Stimulated activated CD4-positive, alpha-beta T cell treated with anti-CD3 and anti-CD28 coated beads, Interleukin-12 subunit alpha, Interleukin-12 subunit beta, amount 100 ng/mL, for 24 hours (primary cell): ENCODE measurements at places on chromosomes 13 and 19.

- no peak for DNase-seq
These were observed 329.8 kb upstream of the MIR17HG start for GRCh38 chr13:91017669-91018053.

DNA sequence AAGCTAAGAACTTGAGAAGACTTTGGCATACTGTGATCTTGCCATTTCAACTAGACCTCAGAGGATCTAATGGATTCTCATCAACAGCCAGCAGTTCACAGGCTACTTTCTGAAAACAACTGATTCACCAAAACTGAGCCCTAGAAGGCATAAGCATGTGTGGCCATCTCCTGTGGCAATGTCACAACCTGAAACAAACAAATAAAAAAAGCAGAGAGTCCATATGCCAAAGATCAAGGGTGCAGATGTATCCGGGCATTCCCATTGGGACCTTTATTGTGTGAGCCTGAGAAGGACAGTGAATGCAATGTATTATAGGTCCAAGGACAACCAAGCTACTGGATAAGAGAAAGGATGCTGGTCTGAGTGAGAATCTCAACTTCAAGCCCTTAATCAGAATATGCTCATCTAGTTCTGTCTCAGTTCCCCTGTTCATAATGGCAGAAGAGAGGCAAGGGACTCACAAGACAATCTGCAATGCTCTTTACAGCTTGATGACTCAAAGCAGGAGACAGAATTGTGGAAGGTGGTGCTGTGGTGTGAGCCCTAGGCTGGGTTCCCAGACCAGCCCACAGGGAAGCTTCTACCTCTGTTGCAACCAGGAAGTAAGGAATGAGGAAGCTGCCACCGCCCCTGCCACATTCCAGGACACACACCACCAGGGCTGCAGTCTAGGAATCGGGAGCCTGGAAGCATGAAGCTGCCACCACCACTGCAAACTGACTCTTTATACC is 133.7 kb downstream of the RAP2A start:
- DNase-seq = no peak

DNA sequence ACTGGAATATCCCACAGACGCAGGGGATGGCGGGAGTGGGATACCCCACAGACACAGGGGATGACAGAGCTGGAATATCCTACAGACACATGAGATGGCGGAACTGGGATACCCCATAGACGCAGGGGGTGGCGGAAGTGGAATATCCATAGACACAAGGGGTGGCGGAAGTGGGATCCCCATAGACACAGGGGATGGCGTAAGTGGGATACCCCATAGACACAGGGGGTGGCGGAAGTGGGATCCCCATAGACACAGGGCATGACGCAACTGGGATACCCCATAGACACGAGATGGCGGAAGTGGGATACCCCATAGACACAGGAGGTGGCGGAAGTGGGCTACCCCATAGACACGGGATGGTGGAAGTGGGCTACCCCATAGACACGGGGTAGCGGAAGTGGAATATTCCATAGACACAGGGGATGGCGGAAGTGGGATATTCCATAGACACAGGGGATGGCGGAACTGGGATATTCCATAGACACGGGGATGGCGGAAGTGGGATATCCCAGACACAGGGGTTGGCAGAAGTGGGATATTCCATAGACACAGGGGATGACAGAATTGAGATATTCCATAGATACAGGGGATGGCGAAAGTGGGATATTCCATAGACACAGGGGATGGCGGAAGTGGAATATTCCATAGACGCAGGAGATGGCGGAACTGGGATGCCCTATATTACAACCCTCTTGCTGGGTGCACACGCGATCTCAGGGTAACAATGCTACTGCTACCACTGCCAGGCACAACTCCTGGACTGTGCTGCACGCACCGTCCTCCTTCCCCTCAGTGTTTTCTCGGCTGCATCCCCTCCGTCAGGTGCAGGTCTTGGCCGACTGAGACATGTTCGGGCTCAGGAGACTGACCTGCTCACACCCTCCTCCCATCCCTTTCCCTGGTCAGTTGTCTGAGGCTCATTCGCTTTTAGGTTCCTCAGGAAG is 28.1 kb downstream of the ZNF787 start:
- no peak for DNase-seq

DNA sequence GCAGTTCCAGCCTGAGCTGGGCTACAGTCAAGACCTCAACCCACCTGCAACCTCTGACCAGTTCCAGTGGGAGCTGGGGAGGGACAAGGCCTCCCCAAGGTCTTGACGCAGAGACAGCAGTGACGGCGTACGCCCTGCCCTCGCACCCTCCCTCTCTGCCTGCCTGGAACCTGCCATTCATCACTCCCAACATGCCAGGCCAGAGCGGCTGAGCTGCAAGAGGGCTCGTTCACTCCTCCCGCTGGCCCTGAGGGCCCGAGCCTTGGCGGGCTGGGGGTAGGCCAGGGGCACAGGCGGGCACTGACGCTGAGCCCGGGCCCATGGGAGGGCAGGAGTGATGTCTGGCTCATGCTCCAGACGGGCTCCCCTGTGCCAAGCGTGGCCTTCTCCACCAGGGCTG is 8.2 kb downstream of the NDUFA11 start:
- DNase-seq = no peak

- no peak for DNase-seq
These were observed 61.3 kb downstream of the OLFM4 start for GRCh38 chr13:53089951-53090350.

GRCh38 chr13:111474136-111475002 is 153.9 kb downstream of the TEX29 start:
- no peak for DNase-seq

GRCh38 chr19:46460981-46461380 is 10.4 kb downstream of the PNMA8A start:
- DNase-seq = no peak

- DNase-seq = no peak
These were observed 36.3 kb downstream of the ITGBL1 start for GRCh38 chr13:101488734-101489133.

DNA sequence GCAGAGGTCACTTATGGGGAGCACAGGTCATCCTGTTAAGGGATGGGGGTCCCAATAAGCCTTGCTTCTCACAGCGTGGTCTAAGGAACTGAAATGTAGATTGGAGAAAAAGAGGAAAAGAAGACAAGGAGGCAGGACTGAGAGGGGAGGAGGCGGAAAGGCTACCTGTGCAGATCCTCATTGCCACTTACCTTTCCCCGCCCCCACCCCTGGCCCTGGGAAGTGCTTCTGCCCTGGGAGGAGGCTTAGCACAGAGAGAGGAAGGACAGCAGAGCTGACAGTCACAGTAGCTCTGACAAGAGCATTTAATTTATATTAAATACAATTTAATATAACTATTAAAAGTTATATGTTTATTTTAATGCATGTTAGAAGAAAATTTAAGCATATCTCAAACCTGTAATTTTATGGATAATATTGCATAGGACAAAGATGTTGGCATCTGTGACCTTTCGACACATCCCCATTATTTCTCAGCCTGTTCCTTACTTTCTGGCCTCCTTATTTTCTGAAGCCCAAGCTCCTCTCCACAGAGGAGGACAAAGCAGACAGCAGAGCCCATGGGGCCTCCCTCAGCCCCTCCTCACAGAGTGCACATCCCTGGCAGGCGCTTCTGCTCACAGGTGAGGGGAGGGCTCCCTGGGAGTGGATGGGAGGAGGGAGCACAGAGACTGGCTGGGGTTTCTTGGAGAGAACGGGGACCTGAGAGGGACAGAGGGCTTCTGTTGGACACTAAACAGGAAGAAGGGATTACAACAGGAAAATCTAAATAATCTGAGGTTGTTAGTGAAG is 23.4 kb downstream of the CEACAM21 start:
- no peak for DNase-seq

DNA sequence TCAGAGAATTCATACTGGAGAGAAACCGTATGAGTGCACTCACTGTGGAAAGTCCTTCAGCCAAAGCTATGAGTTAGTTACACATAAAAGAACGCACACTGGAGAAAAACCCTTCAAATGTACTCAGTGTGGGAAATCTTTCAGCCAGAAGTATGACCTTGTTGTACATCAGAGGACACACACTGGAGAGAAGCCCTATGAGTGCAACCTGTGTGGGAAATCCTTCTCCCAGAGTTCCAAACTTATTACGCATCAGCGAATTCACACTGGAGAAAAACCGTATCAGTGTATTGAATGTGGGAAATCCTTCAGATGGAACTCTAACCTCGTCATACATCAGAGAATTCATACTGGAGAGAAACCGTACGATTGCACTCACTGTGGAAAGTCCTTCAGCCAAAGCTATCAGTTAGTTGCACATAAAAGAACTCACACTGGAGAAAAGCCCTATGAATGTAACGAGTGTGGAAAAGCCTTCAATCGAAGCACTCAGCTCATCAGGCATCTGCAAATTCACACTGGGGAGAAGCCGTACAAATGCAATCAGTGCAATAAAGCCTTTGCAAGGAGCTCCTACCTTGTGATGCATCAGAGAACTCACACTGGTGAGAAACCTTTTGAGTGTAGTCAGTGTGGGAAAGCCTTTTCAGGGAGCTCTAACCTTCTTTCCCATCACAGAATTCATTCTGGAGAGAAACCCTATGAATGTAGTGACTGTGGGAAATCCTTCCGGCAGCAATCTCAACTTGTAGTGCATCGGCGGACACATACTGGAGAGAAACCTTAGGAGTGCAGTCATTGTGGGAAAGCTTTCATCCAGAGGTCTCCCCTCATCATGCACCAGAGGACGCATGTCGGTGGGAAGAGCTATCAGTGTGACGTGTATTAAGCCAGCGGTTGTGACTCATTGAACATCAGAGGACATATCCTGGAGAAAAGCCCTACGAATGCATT is 16.5 kb upstream of the ZNF8 start:
- DNase-seq = no peak

DNA sequence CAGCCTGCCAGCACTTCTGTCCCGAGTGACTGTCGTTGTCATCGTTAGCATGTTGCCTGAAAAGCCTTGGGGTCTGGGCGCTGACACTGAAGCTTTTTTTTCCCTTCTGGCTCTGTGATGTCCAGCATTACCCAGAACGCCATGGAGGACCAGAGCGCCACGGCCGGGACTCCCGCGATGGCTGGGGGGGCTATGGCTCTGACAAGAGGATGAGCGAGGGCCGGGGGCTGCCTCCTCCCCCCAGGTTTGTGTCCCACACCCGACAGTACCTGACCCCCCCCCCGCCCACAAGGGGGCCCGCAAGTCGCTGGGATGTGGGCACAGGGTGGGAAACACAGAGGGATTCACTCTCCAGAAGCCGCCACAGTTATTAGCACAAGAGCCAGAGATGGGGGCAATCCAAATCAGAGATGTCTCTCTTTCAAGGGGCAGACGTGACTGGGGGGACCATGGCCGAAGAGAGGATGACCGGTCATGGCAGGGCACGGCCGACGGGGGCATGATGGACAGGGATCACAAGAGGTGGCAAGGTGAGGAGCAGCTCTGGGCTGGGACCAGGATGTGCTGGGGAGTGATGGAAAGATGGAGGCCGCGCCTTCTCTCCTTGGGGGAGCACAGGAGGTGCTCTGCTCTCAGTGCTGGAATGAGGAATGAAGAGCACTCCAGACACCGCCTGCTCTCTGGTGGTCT is 13.2 kb downstream of the MICOS13 start:
- no peak for DNase-seq

- DNase-seq = no peak
These were observed 199.9 kb downstream of the DIAPH3 start for GRCh38 chr13:59963827-59964226.

GRCh38 chr13:34419025-34419424 is 523.0 kb upstream of the NBEA start:
- no peak for DNase-seq

DNA sequence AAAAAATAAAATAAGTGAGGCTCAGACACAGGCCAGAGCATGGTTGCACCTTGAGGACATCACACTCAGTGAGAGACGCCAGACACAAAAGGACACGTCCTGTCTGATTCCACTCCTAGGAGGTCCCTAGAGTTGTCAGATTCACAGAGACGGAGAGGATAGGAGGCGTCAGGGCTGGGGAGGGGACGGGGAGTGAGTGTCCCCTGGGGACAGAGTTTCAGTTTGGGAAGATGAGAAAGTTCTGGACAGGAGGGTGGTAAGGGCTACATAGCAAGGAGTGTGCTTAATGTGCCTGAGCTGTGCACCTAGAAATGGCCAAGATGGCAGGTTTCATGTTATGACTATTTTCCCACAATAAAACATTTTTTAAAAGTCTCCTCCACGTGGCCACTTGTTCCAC is 2.2 kb upstream of the GRIN3B start:
- DNase-seq = no peak

- no peak for DNase-seq
These were observed 230.7 kb downstream of the RFC3 start for GRCh38 chr13:34048652-34049051.

DNA sequence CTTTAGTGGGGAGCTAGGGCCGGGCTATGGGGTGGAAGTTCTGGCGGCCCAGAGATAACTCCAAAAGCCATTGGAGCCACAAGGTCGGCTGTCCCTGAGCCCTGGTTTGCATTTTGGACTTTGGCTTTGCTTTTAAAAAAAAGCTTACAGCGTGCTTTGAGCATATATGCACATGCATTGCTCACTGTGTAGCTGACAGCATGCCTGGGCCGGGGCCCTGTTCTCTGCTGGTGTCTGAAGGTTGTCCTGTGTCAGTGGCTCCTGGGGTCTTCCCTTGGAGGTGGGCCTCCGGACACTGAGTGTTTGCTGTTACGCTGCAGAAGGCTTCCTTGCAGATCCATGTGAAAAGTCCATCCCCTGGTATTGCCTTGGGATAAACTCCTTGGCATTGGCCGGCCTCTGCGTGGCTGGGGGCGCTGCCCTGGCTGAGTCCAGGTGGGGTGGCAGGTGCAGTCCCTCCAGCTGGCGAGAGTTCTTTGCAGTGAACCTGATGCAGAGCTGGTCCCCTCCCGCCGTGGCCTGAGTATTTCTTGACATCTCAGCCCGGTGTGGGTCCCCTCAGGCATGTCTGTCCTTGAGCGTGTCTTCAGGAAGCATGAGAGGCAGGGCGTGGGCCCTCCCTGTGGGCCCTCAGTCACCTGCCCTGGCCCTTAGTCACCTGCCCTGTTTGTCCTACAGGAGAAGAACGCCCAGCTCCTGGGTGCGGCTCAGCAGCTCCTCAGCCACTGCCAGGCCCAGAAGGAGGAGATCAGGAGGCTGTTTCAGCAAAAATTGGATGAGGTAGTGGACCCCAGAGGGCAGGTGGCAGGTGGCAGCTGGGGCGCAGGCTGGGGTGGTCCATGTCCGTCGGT is 23.0 kb downstream of the PLEKHJ1 start:
- no peak for DNase-seq

GRCh38 chr13:28442839-28443238 is 52.1 kb downstream of the FLT1 start:
- no peak for DNase-seq
